ENCODE measurements at places on chromosomes 5 and 9.

- peak; percentile 24 for DNase-seq
These were observed 941 bp downstream of the EXD3 start for GRCh38 chr9:137421838-137422603.

DNA sequence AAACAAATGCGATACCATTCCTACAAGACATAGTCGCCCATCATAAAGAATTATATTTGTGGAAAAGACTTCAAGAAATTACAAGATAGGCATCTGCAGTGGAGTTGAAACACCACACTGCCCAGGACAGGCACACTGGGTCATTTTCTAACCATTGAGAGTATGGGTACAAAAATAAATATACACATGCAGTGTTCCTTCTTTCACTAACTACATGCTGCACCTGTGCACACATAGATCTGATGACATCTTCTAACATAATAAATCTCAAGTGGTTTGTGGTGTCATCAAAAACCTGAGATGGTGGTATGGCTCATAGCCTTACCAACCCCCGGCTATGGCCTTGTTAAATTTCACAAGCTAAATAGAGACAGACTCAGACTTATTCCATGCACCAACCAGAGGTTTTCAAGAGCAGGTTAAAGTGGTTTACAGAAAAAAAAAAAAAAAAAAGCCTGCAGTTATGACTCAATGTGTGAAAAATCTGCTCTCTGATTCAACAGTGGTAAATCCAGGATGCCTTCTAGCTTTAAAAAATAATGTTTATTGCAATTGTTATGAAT, 12.4 kb upstream of the NFIB start:
- no peak for DNase-seq

DNA sequence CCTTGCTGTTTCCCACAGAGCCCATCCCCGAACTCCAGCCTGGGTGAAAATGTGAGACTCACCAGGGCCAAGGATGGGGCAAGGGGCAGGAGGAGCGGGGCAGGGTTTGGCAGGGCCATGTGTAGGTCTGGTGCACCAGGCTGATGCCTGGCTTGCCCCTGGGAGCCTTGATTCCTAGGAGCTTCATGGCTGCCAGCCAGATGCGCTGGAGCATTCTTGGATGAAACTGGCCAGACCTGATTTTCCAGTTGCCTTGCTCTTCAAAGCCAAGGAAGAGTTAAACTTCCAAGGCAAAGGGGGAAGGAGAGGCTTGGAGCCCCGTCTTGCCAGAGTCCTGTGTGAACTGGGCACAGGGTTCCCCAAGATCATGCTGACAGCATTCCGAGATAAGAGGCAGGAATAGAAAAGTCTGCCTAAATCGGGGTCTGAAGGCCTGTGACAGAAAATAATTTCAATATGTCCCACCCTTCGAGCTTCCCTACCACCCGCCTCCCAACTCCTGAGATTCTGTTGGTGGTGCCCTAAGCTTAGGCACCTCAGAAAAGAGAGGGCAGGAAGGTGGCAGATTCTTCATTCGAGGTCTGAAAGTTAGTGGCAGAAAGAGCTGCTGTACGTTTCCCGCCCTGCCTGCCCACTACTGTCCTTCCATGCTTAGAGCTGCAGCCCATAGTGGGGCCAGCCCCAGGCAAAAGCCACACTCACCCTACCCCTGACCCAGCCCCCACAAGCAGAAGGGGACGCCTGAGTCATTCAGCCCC, 20.4 kb downstream of the FAT2 start:
- DNase-seq = no peak

GRCh38 chr5:407801-408268, 35.1 kb upstream of the EXOC3 start:
- no peak for DNase-seq

DNA sequence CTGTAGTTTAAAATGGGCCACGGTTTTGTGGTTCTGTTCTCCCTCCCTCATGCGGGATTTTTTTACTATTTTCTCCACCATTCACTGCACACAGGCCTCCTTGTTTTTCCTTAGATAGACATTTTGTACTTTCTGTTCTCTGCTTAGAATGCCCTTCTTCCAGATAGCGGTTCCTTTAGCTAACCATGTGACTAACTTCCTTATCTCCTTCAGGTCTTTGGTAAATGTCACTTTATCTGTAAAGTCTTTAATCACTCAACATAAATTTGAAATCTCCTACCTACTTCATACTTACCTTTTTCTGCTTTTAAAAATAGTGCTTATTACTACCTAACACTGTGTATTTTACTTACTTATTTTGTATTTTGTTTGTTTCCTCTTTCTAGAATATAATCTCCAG, 15.0 kb downstream of the FER start:
- peak; percentile 41 for DNase-seq

DNA sequence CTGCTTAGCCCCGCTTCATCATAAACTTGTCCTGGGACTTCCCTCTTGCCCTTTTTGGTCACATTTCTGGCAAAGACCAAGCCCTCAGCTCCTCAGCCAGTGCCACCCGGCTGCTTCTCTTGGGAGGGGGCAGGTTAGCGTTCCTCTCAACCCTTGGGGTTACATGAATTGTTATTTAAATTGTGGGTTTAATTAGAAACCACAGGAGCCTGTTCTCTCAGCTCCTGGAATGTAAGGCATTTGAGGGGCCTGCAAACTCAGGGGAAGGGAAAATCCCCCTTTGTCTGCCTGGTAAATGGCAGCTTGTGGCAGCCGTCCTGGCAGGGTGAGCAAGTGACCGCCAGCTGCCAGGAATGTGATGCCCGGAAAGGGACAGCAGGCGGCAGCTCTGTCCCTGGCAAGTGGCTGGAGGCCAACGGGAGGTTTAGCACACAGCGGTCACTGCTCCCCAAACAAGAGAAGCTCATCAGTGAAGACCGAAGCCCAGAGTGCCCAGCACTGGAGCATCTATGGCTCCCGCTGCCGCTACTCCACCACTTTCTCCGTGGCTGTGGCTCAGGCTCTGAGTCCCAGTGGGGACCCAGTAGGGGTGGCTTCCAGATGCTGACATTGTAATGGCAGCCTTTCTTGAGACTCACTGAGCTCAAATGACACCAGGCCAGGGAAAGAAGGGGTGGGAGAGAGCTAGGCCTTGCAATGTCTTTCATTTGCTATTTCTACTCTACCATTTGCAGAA, 51.7 kb downstream of the SHB start:
- DNase-seq = no peak

All from hematopoietic multipotent progenitor cell treated with erythropoietin and hydrocortisone succinate and interleukin-3 and kit ligand, for 8 days (in vitro differentiated cells).